Cerebellar nuclear complex (tissue), 1 donor: ENCODE measurements at places on chromosomes 5 and 9.

DNA sequence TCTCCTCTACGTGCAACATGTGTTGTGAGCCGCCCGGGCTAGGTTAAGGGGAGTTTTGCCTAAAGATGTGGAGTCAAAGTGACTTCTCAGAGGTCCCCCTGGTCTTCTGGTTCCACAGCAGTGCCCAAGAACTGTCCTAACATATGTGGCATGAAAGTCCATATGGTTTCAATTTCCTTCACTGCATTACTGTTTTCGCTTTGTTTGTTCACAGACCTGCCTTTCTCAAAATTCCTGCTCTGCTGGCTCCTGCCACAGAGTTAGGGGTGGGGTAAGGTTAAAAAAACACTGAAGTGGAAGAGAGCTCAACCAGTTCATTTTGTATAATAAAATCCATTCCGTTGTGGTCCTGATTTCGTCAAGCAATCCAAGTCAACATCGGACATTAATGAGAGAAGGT, 289.4 kb downstream of the DMAC1 start:
- no peak for DNase-seq

GRCh38 chr5:176529741-176530141, 7.5 kb downstream of the RNF44 start:
- DNase-seq, result no peak

GRCh38 chr9:34310215-34310614, 18.9 kb downstream of the KIF24 start:
- DNase-seq, result no peak

GRCh38 chr9:84894859-84895258, 225.3 kb downstream of the NTRK2 start:
- DNase-seq, result no peak

- no peak for DNase-seq
Observed at GRCh38 chr9:112017878-112018277, 121.3 kb downstream of the UGCG start.

- no peak for DNase-seq
Observed at GRCh38 chr9:129270903-129271431, 92.9 kb upstream of the IER5L start.

DNA sequence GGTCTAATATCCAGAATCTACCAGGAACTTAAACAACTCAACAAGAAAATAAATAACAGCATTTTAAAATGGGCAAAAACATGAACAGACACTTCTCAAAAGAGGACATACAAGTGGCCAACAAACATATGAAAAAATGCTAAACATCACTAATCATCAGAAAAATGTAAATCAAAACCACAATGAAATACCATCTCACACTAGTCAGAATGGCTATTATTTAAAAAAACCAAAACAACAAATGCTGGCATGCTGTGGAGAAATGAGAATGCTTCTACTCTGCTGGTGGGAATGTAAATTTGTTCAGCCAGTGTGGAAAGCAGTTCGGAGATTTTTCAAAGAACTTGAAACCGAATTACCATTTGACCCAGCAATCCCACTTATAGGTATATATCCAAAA, 63.1 kb downstream of the ADAMTS6 start:
- DNase-seq, result no peak

- DNase-seq, result no peak
Observed at GRCh38 chr5:144298658-144299057, 128.0 kb downstream of the KCTD16 start.

- DNase-seq, result no peak
Observed at GRCh38 chr9:136544548-136544963, 1.3 kb downstream of the NOTCH1 start.

DNA sequence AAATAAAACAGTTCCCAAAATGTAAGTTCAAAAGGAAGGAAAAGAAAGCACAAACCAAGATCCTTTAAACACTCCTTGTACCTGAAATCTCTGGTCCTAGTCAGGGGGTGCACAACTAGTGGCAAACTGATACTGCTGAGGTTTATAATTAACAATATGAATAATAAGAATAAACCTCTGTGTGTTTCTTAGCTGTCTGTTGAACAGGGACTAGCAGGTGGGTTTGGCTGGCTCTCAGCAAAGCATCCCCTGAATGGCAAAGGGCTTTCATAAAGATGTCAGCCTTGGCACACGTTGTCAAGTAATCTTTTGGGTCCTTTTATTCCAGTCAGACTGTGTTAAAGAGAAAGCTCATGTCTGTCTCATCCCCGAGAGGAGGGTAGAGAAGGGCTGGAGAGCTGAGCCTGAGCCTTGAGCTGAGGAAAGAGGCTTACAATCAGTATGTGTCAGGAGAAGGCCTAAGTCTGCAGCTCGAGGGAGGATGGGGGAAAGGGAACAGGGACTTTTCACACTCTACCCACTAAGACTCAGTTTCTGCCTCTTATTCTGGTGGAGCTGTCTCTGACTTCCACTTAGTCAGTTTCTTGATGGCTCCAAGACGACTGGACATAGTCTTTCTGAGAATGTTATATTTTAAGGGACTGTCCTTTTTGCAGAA, 123.0 kb downstream of the GALNT10 start:
- no peak for DNase-seq

DNA sequence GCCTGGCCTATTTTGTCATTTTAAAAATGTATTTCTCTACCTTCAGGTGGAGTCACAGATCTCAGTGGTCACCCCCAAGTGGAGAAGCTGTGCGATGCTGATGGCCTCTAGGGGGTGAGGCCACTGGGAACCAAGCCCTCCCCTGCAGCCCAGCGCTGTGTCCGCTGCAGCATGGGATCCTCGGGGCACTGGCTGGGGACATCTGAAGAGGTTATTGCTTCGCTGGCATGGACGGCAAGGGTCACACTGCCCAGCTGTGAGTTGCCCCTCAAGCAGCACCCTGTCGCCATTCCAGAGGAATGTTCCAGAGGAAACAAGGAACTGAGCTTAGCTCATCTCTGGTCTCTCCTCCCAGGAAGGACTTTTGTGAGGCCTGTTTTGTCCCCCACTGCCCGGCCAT, 119.6 kb upstream of the S1PR3 start:
- DNase-seq, result no peak

DNA sequence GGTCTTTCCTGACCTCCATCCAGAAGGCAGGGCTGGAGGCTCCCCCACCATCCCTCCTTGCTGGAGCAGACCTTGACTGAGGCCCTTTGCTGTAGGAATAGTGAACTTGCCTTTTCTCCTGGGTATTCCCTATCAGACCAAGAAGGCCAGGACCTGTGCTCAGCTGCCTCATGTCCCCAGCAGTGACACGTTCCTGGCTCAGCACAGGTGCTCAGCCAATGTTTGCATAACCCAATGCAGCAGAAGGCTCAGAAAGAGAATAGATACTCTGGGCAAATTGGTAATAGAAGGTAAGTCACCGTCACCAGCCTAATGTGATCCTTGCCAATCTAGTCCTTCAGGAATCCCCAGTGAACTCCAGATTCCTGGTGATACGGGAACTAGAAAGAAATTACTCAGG, 96.4 kb downstream of the ACTL7B start:
- no peak for DNase-seq

- DNase-seq, result no peak
Observed at GRCh38 chr9:68896486-68896885, 117.4 kb downstream of the PRKACG start.

DNA sequence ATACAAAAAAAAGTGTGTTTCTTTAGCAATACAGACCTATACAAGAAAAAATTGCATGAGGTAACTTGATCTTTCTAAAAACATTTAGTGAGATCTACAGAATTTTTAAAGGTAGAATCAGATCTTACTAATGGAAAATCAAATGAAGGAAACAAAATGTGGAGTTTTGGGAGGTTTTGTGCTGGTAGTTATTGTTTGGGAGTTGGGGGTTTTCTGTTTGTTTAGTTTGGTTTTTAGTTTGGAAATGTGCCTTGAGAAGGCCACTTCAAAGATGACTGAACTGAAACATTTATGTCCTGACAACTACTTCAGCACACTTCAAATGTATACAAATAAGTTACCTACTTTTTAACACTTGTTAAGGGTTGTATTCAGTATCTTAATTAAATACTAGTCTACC, 280.1 kb downstream of the NR2F1-AS1 start:
- no peak for DNase-seq

DNA sequence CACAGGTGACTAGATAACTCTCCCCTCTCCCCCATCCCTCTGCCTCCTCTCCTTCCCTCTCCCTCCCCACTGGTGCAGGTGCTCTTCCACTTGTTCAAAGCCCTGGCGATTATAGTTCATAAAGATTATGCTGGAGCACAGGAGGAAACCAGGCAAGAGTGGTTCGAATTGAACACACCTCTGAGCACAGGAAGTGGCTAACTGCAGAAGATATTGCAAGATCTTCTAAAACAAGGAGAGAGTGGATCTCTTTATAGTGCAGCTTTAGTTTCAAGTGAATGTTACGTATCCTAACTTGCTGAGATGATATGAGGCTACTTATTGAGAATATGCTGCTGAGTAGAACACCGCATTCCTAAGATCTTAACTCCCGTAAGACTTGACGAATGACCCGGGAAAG, 178.4 kb downstream of the GOLPH3 start:
- no peak for DNase-seq

GRCh38 chr5:126178521-126178920, 244.7 kb upstream of the GRAMD2B start:
- peak; percentile 95 for DNase-seq

GRCh38 chr5:156103155-156103885, 223.6 kb upstream of the SGCD start:
- no peak for DNase-seq

DNA sequence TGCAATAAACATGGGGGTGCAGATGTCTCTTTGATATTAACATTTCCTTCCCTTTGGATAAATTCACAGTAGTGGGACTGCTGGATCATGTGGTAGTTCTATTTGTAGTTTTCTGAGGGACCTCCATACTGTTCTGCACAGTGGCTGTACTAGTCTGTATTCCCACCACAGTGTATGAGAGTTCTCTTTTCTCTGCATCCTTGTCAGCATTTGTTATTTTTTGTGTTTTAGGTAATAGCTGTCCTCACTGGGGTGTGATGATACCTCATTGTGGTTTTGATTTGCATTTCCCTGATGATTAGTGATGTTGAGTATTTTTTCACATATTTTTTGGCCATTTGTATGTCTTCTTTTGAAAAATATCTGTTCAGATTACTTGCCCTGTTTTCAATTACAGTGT, 562.5 kb downstream of the CSNK1G3 start:
- no peak for DNase-seq

GRCh38 chr5:126658561-126658960, 57.8 kb downstream of the PHAX start:
- no peak for DNase-seq

GRCh38 chr9:4985386-4986266, 554 bp downstream of the JAK2 start:
- DNase-seq, result no peak

GRCh38 chr9:118938581-118938980, 430.7 kb downstream of the BRINP1 start:
- no peak for DNase-seq

- DNase-seq, result no peak
Observed at GRCh38 chr5:171893290-171893886, 107.8 kb downstream of the SMIM23 start.

- no peak for DNase-seq
Observed at GRCh38 chr9:122263699-122264349, 816 bp downstream of the RBM18 start.

- DNase-seq, result no peak
Observed at GRCh38 chr9:80146466-80146865, 574.7 kb downstream of the TLE4 start.

GRCh38 chr9:73234008-73234360, 82.3 kb downstream of the ANXA1 start:
- no peak for DNase-seq

DNA sequence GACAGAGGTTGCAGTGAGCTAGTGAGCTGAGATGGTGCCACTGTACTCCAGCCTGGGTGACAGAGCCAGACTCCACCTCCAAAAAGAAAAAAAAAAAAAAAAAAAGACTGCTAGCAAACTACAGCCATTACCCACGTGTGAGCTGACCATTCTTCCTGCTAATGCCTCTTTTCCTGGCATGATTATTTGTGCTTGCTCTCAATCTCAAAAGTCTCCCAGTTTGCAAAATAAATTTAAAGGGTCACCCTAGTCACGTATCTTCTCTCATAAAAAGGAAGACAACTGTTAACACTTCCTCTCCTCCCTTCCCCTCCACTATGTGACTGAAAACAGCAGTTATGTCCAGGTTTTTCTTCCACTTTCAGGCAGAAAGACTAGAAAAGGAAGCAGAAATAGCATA, 37.2 kb downstream of the TRIM36 start:
- no peak for DNase-seq

GRCh38 chr5:129617206-129617605, 130.7 kb upstream of the MINAR2 start:
- no peak for DNase-seq

DNA sequence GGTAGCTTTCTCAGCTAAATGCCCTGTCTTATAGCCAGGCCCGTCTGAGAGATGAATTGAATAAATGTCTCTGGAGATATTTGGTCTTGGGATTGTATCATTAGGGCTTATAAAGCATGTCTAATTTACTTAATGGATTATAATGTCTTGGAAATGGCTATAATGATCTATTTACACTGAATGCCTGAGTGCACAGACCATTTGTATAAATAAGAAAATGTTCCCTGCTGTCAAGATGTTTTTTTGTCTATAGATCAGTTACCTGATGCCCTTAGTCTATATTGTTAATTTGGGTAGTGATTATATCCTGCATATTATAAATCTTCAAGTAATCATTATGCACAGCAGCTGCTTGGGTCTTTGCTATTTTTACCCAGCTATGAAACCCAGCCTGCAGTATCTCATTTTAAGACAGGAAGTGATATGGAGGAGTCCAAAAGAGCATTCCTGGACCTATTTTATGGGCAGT, 112.9 kb upstream of the ACTBL2 start:
- DNase-seq, result no peak

- no peak for DNase-seq
Observed at GRCh38 chr5:172854971-172855370, 20.9 kb downstream of the ERGIC1 start.
